ENCODE measurements at places on chromosomes 13 and 19.

DNA sequence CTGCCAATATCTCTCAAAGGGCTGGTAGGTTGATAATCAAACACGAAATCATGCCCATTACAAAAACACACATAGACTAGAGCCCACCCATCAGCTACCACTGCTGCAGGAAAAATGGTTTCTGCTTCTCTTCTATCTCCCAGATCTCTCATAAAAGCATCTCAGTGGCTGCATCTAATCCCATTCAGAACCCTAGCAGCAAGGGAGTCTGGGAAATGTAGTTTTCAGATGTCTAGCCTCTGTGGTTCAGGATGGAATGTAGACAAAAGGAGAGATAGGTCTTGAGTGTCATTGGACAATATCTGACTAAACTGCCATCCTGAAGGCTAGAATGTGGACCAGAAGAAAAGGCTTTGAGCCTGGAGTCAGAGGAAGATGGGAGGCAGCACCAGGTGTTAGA lies 32.1 kb downstream of the RDH8 start:
- no peak for DNase-seq

GRCh38 chr19:4098493-4098892 lies 25.4 kb downstream of the MAP2K2 start:
- no peak for DNase-seq

GRCh38 chr13:19817106-19817505 lies 34.4 kb upstream of the PSPC1 start:
- no peak for DNase-seq

GRCh38 chr13:33250609-33251008 lies 34.9 kb downstream of the STARD13 start:
- no peak for DNase-seq

GRCh38 chr19:18713550-18714117 lies 30.2 kb downstream of the CRTC1 start:
- no peak for DNase-seq

DNA sequence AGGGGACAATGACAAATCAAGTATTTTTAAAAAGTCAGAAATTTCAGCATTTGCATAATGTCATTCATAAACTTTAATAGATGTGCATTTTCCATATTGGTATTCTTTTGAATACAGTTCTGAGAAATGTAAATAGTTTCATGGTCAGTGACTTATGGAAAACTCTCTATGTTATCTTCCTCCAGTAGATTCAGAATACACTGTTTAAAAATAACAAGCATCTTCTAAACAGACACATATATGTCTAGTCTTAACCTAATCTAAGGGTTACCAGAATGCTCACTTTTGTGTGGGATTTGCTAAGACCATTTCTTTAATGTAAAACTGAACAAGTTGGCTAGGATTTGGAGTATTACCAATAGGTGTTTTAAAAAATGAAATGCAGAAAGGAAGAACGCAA lies 119.8 kb upstream of the SGCG start:
- DNase-seq, result no peak
